Lower lobe of right lung (tissue), 2 donors: ENCODE measurements at places on chromosomes 12 and 14.

DNA sequence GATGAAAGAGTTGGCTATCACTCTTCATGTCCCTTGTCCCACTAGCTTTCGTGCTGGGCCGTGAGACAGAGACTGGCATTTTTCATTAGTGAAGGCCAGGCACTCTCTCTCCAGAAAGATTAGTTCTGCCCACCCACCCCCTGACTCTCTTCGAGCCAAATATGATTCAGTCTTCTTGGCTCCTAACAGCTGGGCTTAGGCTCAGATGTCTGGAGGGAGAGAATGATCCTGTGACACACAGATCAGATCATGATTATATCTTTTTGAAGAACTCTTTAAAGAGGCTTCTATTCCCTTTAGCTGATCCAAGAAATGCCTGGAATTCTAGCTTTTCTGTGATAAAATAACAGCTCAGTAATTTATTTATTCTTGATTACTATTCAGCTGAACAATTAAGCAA, 5.2 kb upstream of the GNG2 start:
- DNase-seq: no peak

GRCh38 chr12:131552492-131552863, 158.4 kb upstream of the SFSWAP start:
- DNase-seq: no peak

DNA sequence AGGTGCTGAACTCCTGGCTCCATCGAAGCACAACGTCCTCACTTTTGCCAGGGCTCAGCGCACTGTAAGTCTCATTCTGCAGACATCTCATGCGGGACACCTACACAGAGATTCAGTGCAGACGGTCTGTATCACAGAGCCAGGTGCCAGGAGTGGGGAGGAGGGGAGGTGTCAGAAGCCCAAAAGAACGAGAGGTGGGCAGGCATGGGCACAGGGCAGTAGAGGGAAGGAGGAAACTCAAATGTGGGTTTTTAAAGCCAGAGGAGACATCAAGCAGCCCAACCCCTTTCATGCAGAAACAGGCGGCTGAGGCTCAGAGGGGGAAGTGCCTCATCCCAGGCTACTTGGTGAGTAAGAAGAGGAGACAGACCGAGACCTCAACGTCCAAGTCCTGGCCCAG, 2.5 kb upstream of the LPAR5 start:
- DNase-seq: no peak

DNA sequence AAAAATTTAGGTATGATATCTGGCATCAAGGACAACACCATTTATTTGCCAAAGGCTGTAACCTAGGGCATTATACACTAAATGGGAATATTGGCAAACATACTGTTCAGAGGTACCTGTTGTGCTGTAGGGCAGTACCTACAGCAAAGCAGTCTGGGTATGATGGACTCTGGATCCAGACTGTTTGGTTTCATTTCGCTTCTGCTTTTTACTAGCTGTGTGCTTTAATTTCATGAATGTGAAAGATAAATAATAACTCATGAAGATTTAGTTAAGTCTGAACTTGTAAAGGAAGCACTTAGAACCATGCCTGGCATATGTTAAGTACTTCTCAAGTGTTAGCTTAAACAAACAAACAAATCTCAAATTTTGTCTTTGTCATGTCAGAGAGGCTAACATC, 17.7 kb upstream of the SLC38A2 start:
- DNase-seq: no peak

GRCh38 chr12:70317781-70318180, 48.3 kb upstream of the KCNMB4 start:
- DNase-seq: no peak

GRCh38 chr12:77060136-77060882, 5.1 kb downstream of the E2F7 start:
- DNase-seq: no peak
